ENCODE measurements at places on chromosomes 13 and 19.

GRCh38 chr13:60397704-60398378, 821 bp downstream of the TDRD3 start:
- DNase-seq = peak; percentile 83

GRCh38 chr19:18399008-18399407, 1.6 kb upstream of the LRRC25 start:
- no peak for DNase-seq

GRCh38 chr13:46668931-46669525, 116.1 kb downstream of the LRCH1 start:
- no peak for DNase-seq

- no peak for DNase-seq
Observed at GRCh38 chr19:50512112-50512998, 1.4 kb downstream of the ASPDH start.

GRCh38 chr13:99987154-99988019, 5.8 kb downstream of the ZIC2 start:
- peak; percentile 71 for DNase-seq

GRCh38 chr13:105052711-105053110, 1482.8 kb downstream of the EFNB2 start:
- no peak for DNase-seq

GRCh38 chr19:58558623-58559274, 338 bp upstream of the UBE2M start:
- peak; percentile 100 for DNase-seq

- DNase-seq = no peak
Observed at GRCh38 chr19:3613818-3614661, 7.4 kb upstream of the TBXA2R start.

- DNase-seq = no peak
Observed at GRCh38 chr19:55088021-55088451, 12.4 kb downstream of the EPS8L1 start.

DNA sequence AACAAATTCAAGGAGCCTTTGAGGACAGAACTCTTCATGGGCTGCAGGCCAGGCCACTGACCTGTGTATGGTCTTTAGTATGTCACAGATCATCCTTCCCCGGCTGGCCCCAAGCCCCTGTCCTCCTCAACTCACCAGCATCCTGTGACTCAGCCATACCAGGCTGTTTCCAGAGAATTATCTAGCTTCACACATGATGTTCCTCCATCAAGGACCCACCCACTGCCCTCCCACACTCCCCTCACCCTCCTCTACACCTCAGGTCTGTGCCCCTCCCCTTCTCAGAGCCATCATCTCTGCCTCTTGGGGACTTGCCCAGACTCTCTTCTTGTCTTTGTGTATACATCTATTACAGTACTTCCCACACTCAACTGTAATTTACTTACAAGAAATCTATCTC, 14.7 kb downstream of the DCT start:
- no peak for DNase-seq

DNA sequence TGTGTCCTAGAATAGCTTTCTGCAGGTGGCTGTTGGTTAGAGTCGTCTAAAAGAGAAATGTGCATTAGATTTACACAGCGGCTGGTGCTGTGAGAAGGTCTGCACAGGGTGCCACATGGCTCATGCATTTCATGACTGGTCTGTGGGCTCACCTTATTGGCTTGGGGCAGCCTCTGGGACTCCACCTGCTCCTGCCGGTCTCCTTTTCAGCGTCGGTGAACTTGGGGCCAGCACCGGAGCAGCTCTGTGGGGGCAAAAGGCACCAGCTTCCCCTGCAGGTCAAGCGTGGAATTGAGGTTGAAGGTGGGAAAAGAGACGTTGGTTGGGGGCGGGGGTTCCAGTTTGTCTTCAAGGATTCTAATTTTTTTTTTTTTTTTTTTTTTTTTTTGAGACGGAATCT, 3.1 kb upstream of the PNMA8C start:
- DNase-seq = no peak

- DNase-seq = no peak
Observed at GRCh38 chr19:8468761-8469373, 24.1 kb downstream of the HNRNPM start.

GRCh38 chr19:38378866-38379265, 4.5 kb downstream of the PSMD8 start:
- no peak for DNase-seq

- no peak for DNase-seq
Observed at GRCh38 chr13:36382030-36382429, 35.8 kb upstream of the SPART start.

GRCh38 chr19:38250821-38251563, 5.2 kb downstream of the PPP1R14A start:
- no peak for DNase-seq

GRCh38 chr13:90084684-90085290, 1262.7 kb upstream of the MIR17HG start:
- no peak for DNase-seq

DNA sequence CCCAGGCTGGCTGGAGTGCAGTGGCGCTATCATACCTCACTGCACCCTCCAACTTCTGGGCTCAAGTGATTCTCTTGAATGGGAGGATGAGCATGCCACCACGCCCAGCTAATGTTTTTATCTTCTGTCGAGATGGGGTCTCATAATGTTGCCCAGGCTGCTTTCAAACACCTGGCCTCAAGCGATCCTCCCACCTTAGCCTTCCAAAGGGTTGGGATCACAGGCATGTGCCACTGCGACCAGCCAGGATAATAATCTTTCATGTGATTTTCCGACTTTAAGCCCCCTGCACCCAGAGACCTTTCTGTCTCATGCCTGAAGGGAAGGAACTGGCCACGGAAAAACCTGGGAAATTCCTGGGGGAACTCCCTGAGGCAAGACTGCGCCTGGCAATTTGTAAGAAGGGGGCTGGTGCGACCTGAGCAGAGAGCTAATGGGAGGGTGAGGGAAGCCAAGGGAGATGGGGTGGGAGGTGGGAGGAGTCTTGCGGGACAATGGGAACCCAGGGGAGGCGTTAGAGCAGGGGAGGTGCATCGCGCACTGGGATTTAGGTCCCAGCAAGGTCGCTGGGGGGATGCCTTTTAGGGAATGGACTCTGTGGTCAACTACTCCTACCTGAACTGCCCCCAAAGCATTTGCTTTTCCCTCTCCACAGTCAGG, 1.2 kb upstream of the CCDC124 start:
- peak; percentile 86 for DNase-seq

DNA sequence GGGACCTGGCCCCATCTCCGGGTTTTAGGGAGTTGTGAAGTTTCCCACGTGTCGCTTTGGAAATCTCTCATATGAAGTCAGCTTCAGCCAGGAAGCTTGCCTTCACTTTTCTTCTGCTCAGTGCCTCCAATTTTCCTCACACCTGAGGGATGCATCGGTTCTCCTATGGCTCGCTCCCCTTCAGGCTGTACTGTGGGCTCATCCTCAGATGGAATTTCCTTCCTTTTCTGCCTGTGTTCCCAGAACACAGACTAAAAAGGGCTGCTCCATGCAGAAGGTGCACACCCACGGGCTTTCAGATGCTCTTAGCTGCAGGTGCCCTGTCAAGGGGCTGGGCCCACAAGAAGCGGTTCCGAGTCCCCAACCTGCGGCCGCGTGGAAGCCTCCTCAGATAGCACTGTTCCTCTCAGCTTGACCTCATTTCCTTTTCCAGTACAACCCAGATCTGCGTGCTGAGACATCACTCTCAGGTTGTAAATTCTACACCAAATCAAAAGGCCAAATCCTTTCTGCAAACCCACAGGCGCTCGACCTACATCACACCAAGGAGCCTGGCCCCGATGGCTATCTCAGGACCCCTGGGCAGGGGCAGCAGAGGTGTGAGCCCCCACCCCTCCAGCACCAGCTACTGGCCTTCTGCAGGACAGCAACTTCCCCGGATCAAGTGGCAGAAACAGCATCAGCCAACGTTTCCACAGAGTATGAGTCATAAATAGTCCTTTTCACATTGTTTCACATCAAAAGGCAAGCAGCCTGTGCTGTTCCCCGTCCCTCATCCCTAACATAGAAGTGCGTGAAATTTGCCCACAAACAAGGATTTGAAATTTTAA, 275.9 kb downstream of the ZNF536 start:
- DNase-seq = no peak

DNA sequence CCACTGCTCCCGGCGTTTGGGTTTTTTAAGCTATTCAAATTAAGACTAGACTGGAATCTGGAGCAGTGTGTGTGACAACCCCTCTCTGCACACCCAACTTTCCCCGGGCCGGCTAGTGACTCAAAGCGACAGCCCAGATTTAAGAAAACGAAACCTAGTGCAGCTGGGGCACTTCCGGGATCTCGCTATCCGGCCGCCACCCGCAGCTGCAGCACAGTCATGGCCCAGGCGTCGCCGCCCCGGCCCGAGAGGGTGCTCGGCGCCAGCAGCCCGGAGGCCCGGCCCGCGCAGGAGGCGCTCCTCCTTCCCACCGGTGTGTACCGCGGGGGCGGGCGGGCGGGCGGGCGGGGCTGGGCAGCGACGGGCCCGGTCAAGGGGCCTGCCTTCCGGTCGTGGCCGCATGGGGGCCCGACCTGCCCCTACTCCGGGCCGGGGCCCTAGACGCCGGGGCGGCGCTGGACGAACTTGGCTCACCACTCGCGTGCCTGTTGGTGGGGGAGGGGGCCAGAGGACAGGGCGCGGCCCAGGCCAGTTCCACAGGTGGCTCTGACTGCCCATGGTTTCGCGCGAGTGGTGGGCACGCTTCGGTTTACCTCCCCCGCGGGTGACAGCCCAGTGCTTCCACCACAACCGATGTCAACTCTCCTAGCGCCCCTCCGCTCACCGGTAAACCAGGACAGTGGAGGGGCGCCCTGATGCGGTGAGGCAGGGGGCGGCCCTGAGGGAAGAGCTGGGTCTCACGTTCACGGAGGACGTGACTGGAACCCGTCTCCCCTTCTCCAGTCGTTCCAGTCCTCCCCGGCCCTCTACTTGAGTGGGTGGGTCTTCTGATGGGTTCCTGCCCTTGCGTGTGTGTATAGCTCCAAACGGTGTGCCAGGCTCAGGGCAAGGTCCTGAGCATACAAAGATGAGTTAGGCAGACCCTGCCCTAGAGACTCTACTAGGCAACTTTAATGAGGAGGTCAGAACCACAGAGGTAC, at the start of gene PHF11:
Gene PHF11 (plus strand): TSS at position 171 of the 980 bp plus-strand sequence. CDS start 49 bp downstream, at position 220.
- peak; percentile 79 for DNase-seq

DNA sequence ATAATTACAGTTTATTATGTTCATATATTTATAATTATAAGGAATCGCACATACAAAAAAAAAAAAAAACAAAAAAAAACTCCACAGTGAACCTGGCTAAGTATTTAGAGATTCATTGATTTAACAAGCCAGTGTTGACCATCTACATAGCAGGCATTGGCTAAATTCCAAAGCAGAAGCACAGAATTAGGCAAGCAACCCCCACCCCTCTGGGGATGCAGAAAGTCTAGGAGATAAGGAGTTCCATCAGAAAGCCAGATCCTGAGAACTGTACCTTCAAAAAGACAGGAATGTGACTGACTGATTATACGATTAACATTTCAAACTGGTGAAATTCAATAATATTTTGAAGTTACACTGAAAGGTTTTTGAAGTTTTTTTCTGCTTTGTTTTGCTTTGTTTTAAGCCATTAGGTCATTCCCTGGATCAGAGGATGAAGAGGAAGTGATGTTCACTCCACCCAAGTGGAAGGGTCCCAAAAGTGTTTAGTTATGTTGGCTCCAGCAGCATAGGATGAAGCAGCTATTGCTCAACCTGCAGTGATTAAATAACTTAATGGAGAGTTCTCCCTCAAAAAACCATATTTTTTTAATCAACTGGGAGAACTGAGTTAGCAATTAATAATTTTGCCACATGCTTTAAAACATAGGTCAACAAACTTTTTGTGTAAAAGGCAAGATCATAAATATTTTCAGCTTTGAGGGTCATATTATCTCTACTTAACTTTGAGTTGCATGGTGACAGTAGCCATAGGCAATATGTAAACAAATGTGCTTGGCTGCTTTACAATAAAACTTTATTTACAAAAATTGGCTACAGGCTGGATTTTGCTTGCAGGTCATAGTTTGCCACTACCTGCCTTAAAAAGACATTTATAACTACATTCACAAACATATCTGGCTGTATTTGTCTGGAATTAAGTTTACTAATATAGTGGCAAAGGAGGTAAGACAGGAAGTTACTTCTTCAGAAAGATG, 49.6 kb downstream of the DOCK9 start:
- no peak for DNase-seq

DNA sequence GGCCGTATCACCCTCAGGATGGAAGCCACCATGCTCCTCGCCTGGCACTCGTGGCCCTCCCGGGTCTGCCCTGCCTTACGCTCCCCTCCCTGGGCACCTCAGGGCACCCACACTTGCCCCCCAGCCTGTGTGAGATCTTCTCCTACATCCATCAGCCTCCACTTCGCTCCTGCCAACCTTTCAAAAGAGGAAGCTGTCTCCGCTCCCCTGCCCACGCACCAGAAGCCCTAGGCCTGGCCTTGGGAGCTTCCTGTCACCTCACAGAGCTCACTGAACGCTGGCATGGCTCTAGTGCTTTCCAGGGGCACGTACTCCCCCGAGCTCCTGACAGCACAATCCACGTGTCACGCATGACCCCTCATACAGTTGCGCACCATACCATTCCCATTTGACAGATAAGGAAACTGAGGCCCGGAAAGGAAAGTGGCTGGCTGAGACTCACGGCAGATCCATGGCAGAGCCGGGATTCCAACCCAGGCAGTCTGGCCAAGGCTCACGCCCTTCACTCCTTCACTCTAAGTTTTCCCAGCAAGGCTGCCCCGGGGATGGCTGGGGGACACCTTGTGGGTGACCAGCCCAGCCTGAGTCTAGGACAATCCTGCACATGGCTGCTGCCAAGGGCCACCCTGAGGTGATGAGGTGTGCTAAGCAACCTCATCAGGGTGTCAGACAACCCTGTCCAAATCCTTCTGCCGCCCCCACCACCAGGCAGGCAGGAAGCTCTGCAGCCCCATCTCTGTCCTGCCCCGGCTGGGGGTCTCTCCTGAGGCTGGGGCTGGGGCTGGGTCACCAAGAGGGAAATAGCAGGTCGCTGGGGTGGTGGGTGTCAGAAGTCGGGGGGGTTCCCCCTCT, 19.3 kb downstream of the PPP1R12C start:
- no peak for DNase-seq

GRCh38 chr13:50531917-50532899, 311.3 kb downstream of the DLEU7 start:
- no peak for DNase-seq

DNA sequence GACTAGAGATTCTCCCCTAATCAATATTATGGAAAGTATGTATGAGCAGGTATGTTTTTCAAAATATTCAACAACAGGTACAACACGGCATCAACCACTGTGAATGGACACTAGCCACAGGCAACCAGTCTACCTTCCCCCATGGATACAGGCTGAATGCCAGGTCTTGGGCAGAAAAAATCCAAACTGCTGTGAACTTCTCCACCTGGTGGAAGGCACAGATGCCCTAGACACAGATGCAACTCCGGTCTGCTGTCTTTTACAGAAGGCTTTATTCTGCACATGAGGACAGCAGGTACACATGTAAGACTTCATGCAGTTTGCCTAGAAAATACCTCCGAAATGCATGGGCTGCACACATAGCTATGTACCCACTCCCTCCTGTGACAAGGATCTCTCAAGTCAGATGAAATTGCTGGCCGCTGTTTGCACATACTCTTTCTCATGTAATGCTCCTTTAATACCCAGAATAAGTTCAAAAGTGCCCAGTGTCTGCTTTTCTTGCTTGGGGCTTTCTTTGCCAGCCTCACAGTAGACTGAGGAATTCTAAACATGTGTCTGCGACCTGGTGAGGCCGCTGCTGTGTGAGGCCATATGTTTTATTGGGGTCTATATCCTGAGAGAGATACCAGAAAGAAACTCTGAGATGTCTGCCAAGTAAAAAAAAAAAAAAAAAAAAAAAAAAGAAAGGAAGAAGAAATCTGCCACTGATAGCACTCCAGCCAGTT, 325.9 kb downstream of the FOXO1 start:
- peak; percentile 11 for DNase-seq

- peak; percentile 49 for DNase-seq
Observed at GRCh38 chr13:87094646-87095045, 576.5 kb upstream of the SLITRK5 start.

GRCh38 chr19:14370169-14370939, 10.9 kb upstream of the ADGRE5 start:
- no peak for DNase-seq
